Fibroblast of skin of right quadriceps (primary cell): ENCODE measurements at places on chromosomes 7 and 10.
A peak's percentile ranks its signal among the peaks of the same experiment; 100 is the strongest.

DNA sequence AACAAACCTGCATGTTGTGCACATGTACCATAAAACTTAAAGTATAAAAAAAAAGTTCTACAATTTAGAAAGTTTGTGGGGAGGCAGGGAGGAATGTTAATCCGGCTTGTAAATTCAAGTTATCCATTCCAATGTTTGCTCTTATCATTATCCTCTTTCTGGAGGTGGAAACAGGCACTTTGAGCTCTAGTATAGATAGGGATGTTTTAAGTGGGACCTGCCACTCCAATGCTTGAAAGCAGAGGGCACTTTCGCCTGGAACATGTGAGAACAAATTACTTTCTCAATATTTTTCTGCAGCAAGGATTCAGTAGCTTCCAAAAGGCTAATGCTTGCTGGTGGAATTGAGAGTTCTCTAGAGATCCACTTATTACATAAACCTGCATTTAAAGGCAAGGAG lies 45.6 kb downstream of the FEZF1 start:
- DNase-seq: no peak

DNA sequence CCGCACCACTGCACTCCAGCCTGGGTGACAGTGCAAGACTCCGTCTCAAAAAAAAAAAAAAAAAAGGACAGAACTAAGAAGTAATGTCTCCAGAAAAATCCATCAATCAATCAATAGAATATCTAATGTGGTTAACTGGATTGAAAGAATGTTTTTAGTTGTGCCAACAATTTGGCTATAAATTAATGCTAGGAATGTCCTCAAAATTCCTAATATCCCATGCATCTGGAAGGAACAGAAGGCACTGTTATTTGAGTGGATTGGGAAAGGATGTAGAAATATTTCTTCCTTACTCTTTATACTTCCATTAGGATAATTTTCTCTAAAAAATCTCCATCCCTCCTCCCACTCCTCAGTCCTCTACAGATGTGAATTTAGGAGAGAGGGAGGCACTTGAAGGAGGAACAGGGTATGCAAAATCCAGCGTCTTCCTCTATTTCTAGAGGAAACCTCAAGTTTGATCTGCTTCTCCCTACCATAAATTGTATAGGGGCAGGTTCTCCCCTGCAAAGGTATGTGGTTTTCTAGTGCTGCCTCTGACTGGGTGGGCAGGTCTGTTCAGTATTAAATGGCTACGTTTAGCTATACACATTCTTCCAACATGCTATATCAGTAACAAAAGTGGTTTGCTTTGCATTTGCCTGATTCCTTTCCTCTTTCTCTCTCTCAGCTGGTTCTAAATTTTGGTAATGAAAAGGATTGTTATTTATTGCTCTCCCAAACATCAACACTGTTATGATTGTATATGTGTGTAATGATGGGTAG lies 54.1 kb downstream of the RNLS start:
- DNase-seq: peak; percentile 79

DNA sequence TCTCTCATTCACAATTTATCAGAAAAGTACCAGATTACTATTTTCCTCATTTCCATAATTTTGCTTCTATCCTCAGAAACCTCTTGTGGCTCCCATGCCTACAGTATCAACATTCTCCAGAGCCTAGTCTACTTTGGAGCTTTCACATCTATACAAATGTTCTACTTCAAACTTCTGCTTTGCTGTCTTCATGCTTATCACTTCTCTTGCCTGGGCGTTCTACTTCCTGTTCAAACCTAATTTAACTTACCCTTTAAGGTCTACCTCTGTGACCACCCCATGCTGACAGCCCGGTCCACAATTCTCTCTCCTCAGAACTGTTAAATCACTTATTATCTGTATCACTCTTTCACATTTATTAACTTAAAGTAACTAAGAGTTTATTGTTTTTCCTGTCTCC lies 6.1 kb upstream of the PTPN12 start:
- DNase-seq: no peak

- no peak for DNase-seq
Observed at GRCh38 chr10:47357911-47358310, 9.7 kb downstream of the RBP3 start.

- no peak for DNase-seq
Observed at GRCh38 chr10:102113956-102114857, 6.0 kb downstream of the LDB1 start.

GRCh38 chr7:37920305-37920848 lies at the start of gene EPDR1:
TSS of gene EPDR1 (plus strand) at chr7:37920640. CDS start at chr7:37920940, 300 bp downstream.
- DNase-seq: peak; percentile 54

DNA sequence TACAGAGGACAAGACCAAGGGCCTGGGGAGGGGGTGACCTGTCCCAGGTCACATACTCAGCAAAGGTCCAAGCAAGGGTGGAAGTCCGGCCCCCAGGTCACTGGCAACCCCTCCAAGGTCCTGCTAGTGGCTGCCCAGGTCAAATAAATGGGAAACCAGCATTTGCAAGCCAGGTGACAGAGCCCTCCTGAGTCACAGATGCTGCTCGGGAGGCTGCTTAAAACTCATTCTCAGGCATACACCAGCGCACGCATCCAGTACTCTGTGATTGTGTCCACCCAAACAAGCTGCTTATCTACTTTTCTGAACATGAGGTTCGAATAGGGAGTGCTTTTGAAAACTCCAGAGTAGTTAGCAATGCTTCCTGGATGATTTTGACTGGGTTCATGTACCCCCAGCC lies 130.6 kb downstream of the TAX1BP1 start:
- no peak for DNase-seq

- DNase-seq: no peak
Observed at GRCh38 chr7:16509829-16510228, 16.8 kb upstream of the LRRC72 start.

DNA sequence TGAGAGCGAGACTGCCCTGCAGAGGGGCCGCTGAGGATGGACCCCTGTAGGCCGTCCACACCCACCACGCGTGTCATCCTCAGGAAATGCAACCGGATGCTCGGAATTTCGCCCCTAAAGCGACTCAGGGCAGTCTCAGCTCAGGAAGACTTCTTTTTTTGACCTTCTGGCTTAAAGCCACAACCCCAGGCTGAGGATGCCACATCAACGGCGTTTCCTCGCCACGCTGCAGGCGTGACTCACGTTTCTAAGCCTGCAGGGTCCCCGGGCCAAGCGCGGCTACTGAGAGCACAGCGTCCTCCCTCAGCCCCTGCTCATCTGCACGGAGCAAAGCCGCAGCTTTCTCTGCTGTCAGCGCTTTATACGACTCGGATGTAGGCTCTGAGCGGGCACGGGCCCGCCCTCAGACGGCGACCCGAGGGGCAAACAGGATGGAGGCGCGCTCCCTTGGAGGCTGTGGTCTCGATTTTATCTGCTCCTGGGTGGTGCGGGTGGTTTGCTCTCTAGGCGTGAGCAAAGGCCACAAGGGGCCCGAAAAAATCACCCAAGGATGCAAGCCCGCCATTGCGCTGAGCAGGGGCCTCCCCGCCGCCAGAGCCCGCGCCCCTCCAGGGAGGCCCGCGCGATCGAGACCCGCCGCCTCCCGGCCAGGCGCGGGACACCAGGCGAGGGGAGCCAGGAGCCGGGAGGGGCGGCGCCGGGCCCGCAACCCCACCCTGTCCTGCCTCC lies 726 bp upstream of the INSIG1 start:
- DNase-seq: peak; percentile 85

- DNase-seq: no peak
Observed at GRCh38 chr7:29884399-29885272, 78.3 kb downstream of the WIPF3 start.

- DNase-seq: no peak
Observed at GRCh38 chr10:81759111-81759510, 115.9 kb upstream of the NRG3 start.

GRCh38 chr10:89355394-89355931 lies 22.4 kb upstream of the IFIT1B start:
- peak; percentile 60 for DNase-seq

DNA sequence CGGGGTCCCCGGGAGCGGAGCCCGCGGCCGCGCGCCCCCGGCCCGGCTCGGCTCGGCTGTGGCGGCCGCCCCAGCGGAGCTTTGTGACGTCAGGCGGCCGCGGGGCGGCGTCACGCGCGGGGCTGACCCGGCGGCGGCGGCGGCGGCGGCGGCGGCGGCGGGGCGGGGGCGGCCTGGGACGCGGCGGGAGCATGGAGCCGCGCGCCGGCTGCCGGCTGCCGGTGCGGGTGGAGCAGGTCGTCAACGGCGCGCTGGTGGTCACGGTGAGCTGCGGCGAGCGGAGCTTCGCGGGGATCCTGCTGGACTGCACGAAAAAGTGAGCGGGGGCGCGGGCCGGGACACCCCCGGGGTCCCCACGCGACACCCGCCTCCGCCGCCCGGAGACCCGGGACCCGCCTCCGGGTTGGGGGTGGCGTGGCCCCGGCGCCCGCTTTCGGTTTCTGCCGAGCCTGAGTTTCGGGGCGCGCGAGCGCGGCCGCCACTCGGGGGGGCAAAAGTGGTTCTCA lies at the start of gene PWWP2B:
TSS of gene PWWP2B (plus strand) at position 165 of the 506 bp plus-strand sequence. CDS start at position 192, 27 bp downstream.
- DNase-seq: peak; percentile 28

DNA sequence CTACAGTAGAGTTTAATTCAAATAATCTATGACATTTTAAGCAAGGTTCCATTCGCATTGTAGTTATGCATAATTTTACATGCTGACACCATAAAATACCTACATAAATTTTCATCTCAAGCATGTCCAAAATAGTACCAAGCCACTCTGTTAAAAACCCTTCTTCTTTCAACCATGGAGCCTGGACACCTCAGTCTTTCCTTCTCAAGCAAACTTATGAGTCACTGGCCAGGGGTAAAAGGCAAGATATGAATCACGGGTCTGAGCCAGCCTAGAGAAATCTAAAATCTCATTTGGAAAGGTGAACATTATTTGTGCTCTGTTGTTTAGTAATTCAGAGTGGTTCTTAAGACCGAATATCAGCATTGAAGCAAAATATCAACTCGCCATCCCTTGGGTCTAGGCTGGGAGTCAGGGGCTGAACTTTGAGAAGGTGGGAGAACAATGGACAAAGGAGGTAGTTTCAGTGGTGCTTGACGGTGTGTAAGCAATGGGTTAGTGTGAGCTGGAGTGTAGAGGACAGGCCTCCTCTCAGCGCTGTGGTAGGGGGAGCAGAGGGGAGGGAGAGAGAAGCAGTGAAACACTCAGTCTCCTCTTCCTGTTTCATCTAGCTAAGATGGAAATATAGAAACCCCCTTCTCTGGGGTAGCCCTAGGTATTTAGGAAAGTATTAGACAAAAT lies 19.1 kb upstream of the GPAM start:
- peak; percentile 75 for DNase-seq

DNA sequence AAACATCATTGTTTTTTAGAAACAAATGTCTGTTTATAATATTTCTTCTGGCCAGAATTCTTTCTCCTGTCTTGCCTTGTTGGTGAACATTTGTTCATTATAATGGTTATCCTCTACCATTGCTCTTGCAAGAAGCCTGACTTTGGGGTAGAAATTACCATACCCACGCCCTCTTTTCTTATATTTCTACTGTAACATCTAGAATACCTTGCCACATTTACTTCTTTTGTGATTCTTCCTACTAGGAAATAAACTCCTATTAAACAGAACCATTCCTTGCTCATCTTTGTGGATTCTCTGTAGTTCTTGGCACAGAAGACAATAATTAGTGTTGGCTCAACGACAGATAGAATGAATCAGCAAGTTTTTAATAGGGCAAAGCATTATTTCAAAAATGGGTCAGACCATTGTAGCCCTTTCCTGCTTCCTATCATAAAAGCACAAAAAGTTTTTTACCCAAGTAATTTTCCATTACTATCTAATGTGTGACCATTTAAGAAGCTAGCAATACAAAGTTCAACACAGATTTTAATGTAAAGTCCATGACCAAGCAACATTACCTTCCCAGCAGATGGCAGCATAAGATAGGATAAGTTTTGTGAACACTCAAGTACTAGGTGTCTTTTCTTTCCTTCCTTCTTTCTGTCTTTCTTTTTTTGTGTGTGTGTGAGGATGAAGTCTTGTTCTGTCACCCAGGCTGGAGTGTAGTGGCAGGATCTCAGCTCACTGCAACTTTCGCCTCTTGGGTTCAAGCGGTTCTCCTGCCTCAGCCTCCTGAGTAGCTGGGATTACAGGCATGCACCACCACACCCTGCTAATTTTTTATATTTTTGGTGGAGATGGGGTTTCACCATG lies 270.4 kb downstream of the HGF start:
- DNase-seq: peak; percentile 84

GRCh38 chr10:4801405-4801804 lies 24.6 kb upstream of the AKR1E2 start:
- no peak for DNase-seq

DNA sequence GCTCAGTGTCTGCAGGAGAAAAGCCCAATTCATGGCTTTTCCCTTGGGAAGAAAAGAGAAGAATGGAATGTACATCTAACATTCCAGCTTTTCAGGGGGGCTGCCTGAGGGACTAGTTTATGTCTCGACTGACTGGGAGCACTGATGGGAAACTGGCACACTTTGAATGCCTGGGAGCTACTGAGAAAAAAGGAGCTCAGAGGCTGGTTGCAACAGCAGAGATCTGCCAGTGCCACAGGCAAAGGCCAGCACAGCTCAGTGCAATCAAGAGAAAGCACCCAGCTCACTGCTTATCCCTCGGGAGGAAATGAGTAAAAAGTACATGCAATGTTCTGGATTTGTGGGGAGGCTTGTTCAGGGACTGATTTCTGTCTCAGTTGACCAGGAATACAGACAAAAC lies 226.2 kb downstream of the COBL start:
- peak; percentile 3 for DNase-seq

DNA sequence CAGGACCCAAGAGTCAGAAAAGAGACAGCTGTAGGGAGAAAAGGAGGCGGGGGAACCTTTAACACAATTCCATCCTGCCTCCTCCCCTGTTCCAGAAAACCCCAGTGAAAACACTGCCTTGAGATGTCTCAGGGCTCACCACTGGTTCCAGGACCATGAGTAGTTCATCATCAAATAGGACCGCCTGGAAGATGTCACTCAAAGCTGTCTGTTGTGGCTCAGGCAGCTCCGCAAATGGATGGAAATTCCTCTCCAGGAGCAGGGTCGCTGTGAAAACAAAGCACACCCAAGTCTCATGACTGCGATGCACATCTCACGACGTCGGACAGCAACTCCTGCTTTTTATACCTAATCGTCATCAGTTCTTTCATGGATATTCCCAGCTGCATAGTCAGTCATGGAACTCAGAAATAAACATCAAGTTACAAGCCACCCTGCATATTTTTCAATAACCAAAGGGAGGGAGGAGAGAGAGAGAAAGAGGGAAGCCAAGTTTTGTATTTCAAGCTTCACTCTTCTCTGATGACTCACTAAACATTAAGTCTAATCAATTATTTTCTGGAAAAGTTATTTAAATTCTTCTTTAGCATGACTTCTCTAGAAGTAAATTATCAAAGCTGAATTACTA lies 49.2 kb downstream of the GSDME start:
- DNase-seq: peak; percentile 25
